Neuronal stem cell (in vitro differentiated cells): ENCODE measurements at places on chromosomes 4 and X.

DNA sequence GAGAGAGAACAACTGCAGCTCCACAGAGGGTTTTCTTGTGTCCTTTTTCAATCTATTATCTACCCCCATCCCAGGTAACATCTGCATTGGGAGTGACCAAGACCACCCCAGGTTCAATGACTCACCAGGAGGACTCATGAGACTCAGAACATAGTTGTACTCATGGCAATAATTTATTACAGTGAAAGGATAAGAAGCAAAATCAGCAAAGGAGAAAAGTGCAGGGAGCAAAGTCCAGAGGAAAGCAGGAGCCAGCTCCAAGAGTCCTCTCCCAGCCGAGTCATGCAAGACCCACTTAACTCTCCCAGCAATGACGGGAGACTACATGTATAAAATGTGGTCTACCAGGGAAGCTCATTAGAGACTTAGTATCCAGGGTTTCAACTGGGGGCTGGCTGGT is 129.5 kb upstream of the RBPJ start:
- no peak for DNase-seq

DNA sequence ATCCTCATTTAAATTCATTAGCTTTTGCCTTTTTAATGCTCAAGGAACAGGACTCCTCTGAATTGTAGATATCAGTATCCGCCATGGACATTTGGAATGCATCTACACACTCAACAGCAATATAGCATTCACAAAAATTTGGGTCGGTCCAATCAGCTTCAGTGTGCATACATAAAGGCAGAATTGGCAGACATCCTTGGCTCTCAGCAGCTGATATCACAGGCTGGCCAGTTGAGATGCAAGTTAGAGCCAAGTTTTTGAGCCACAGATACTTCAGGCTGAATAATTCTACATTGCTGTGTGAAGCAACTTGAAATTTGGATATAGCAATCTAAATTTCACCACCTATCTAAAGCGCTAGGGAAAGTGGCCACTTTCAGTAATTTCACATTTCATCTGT is 821.1 kb downstream of the PCDH19 start:
- DNase-seq, result no peak

GRCh38 chr4:161249779-161250440 is 913.9 kb downstream of the FSTL5 start:
- no peak for DNase-seq

DNA sequence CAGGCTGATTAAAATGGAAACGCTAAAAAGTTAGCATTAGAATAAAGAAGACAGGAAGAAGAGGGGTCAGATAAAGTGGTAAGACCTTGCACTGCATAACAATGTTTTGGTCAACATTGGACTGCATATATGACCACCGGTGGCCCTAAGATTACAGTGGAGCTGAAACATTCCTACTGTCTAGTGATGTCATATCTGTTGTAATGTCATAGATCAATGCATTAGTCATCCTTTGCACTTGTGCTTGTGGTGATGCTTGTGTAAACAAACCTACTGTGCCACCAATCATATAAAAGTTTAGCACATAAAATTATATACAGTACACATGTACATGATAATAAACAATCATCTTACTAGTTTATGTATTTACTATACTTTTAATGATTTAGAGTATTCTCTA is 73.0 kb downstream of the TMEM165 start:
- DNase-seq, result no peak

- no peak for DNase-seq
Observed at GRCh38 chr4:105474099-105474518, 247 bp upstream of the PPA2 start.

GRCh38 chr4:155578219-155578618 is 88.4 kb upstream of the GUCY1A1 start:
- DNase-seq, result no peak

DNA sequence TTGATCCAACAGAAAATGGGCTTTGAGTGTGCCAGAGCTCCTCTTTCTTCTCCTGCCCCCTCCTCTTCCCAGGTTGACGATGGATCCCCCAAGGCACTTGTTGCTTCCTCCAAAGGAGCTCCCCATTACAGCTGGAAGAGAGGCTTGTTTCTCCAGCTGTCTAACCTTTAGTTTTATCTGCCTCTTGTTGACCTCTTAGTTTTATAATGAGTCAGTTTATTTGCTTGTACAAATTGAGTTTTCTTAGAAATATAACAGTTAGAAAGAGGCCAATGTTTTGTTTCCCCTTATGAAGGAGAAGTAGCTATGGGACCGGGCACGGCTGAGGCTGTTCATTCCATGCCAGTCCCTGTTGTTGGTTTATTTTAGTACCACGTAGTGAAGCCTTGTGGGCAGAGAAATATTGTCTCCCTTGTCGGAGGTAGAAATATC is 158.2 kb downstream of the SPRY1 start:
- no peak for DNase-seq
